ENCODE measurements at places on chromosomes 16 and 17. TPM values are rescaled to one million over a fixed set of nuclear protein-coding genes. Genes with fewer than 3 reads are reported as not detected.

- DNase-seq, result peak; percentile 37
Measured at GRCh38 chr17:18257268-18257981, 1.1 kb downstream of the FLII start.

DNA sequence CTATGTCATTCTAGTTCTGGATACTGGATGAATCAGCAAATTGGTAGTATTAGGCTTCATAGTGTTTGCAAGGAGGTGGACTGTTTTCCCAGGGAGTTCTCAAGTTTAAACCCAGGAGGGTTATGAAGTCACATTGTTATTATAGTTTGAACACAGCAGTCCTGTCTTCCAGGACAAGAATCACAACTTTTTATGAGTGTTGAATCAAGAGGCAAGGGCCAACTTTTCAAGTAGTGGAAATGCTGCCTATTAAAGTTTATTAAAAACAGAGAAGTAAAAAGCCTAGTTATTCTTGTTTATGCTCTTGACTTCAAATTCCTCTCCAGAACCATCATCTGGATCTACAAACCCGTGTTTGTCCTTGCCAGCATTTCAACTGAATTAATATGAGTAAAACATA is 86.3 kb upstream of the GOT2 start:
- DNase-seq, result no peak

DNA sequence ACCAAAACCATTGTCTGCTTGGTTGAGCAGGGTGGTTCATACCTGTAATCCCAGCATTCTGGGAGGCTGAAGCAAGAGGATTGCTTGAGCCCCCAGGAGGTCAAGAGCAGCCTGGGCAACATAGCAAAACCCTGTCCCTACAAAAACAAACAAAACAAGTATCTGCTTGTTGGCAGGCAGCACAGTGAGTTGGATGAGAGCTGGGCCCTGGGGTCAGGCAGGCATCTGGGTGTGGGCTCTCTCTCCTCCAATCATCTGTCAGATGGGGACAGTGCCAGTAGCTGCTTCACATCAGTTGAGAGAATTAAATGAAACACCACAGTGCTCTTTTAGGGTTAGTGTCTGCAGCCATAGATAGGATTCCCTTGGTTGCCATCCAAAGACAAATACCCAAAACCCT is 5.8 kb downstream of the ARMC7 start:
- DNase-seq, result no peak

DNA sequence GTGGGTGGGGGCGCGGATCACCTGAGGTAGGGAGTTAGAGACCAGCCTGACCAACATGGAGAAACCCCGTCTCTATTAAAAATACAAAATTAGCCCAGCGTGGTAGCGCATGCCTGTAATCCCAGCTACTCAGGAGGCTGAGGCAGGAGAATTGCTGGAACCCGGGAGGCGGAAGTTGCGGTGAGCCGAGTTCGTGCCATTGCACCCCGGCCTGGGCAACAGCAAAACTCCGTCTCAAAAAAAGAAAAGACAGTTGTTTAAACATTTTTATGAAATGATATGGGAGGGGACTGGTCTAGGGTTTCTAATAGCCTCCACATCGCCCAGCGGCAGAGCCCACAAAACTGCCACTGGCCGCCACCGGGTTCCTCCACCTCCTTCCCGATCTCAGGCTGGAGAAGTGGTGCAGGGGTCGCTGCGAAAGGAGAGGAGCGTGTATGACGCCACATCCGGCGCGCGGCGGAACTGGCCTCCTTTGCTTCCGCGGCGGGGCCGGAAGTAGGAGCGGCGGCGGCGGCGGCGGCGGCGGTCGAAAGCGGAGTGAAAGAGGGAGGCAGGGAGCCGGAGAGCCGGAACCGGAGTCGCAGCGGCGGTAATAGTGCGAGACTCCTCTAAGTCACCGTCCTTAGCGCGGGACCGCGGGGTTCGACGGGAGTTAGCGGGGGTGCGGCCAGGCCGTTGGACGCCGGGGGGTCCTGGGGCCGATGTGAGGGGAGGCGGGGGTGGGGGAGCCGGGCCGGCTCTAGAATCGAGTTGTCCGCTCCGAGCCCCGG is at the start of gene PPP4C:
Gene PPP4C (plus strand): TSS at position 492 of the 773 bp plus-strand sequence. CDS start 384 bp downstream, outside the sequence.
- DNase-seq, result peak; percentile 91

DNA sequence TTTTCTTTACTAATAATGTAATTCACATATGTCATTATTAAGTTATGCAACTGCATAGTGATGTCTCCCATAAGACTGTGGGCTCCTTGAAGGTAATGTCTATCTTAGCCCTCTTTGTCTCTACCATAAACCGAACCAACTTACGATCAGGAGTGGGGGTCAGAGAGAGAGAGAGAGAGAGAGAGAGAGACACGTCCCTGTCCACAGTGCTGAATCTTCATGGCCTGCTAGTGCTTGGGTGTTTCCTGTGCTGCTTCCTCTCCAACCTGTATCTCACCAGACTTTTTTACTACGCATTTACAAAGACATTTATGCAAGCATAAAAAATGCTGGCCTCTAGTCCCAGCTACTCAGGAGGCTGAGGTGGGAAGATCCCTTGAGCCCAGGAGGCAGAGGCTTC is 52.2 kb upstream of the HAPSTR1 start:
- no peak for DNase-seq

DNA sequence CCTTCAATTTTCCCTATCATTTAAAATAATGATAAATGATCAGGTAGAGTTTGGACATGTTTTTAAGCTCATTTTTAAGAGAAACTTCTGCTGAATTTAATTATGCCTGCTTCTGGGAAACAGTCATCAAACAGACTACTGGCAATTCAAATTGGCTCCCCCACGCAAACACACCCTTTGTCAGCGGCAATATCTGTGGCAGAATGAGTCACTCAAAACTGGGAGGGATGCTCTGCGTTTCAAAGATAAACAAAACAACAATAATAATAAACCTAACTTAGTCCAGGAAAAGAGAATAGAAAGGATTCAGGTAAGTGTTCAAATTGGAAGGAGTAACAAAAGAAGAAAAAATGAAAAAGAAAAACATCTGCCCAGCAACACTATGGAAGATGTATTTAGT is 108.1 kb upstream of the ERCC4 start:
- no peak for DNase-seq

DNA sequence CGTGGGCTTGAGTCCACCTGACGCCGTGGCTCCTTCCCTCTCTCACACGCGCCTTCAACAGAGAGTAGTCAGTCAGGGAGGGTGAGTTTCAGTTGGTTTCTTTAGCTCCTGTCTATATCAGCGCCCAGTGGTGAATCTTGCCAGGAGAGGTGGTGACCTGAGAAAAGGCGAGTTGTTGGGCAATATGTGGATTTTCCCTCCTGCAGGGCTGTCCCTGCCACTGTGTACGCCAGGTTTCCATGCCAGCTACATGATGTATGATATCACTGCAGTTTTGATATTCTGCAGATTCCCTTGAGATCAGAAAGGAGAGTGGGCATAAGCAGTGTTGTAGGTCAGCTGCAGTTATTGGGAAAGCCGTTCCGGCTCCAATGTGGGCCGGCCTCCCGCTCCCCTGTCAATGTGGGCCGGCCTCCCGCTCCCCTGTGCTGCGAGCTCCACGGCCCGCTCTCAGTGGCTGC is 31.4 kb downstream of the BANP start:
- DNase-seq, result peak; percentile 80

GRCh38 chr17:39598047-39598481 is 9.7 kb downstream of the NEUROD2 start:
- no peak for DNase-seq

GRCh38 chr17:64572682-64573154 is 65.9 kb downstream of the CEP95 start:
- DNase-seq, result no peak

GRCh38 chr16:79801646-79802045 is 201.1 kb upstream of the MAF start:
- DNase-seq, result no peak

- no peak for DNase-seq
Measured at GRCh38 chr17:30541802-30542201, 64.6 kb downstream of the GOSR1 start.

DNA sequence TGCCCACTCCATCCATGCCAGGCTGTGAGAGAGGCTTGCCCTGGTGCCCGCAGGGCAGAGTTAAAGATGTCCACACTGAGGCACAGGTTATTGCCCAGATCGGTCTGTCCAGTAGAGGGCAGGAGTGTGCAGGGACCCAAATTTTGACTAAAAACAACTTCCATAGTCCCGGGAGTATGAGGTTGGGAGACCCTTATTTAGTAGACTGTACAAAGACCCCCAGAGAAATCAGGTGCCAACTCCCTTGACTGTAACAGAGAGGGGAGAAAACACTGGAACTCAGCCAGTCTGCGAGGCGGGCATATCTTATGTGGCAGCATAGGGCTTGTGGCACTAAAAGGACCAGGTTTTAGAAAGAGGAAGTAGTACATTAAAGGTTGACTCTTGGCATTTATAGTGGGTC is 43.4 kb downstream of the HNF1B start:
- DNase-seq, result peak; percentile 43

- DNase-seq, result no peak
Measured at GRCh38 chr17:77908501-77908900, 50.0 kb upstream of the TNRC6C start.

DNA sequence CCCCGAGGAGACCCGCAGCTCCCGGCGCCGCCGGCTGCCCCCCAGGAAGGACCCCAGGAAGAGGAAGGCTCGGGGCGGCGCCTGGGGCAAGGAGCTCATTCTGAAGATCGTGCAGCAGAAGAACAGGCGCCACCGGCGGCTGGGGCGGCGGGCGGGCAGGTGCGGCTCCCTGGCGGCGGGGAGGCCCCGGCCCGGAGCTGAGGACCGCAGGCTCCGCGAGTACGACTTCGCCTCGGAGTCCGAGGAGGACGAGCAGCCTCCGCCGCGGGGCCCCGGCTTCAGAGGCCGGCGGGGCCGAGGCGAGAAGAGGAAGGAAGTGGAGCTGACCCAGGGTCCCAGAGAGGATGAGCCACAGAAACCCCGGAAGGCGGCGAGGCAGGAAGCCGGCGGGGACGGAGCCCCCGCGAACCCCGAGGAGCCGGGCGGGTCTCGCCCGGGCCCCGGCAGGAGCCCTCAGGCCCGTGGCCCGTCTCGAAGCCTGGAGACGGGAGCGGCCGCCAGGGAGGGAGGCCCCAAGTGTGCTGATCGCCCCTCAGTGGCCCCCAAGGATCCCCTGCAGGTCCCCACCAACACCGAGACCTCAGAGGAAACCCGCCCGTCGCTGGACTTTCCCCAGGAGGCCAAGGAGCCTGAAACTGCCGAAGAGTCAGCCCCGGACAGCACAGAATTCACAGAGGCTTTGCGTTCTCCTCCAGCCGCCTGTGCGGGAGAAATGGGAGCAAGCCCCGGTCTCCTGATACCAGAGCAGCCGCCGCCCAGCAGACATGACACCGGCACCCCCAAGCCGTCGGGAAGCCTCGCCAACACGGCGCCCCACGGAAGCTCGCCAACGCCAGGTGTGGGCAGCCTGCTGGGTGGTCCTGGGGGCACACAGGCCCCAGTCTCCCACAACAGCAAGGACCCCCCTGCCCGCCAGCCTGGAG is 22.3 kb upstream of the ZFPM1 start:
- peak; percentile 26 for DNase-seq

DNA sequence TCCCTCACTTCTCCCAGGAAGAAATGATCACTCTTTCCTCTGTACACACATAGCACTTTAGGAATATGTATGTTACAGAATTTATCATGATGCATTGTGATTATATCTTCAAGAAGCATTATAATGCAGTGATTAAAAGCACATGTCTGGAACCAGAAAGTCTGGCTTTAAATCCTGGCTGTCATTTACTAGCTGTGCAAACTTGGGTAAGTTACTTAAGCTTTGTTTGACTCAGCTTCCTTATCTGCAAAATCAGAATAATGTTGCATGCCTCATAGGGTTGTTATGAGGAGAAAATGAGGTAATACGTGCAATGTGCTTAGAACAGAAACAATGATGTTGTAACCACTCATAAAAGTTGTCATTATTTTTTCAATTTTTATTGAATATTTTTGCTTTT is 156.3 kb upstream of the ZKSCAN2 start:
- no peak for DNase-seq

DNA sequence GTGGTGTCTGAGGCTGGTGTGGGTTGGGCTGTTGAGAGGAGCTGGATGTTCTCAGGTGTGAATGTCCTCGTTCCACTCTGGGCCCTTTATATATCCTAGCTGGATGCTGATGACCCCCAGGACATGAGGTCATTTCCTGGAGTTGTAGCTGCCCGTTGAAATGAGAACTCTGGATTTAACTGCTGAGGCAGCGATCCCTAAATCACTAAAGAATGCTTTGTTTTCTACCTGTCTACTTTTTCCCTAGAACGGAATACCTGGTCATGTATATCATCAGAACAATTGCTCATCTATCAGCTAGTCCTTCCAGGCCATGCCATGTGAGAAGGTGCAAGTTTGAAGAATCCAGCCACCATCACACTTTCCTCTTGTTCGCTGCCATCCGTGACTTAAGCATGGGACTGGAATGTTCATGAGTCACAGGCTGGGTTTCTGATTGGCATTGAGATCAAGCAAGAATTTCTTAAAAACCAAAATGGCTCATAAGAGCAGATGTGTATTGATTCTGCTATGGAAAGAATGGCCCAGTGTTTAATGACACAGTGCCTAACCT is at the start of gene KRTAP2-3:
Gene KRTAP2-3 (minus strand): TSS at position 63 of the 553 bp plus-strand sequence. CDS start 64 bp downstream, outside the sequence.
- no peak for DNase-seq

GRCh38 chr17:50793007-50793406 is 25.7 kb upstream of the ANKRD40CL start:
- no peak for DNase-seq

GRCh38 chr17:46074540-46074939 is 75.5 kb downstream of the STH start:
- DNase-seq, result no peak

PABPN1L gene
- not detected for total RNA-seq

CACNG3 gene
- not detected for total RNA-seq

CACNG4 gene
- not detected for total RNA-seq

PPP1R27 gene
- total RNA-seq, result not detected

VAC14 gene
- 32.6 TPM for total RNA-seq

AANAT gene
- total RNA-seq, result not detected

PRSS27 gene
- total RNA-seq, result 0.52 TPM

RNU2-1 gene
- 2,768 TPM for total RNA-seq

KRTAP1-5 gene
- not detected for total RNA-seq

GAS2L2 gene
- total RNA-seq, result not detected

All from mucosa of gallbladder (tissue), 1 donor.